Chondrocyte (in vitro differentiated cells): ENCODE measurements at places on chromosomes 5 and 9. TPM values are rescaled to one million over a fixed set of nuclear protein-coding genes. Genes with fewer than 3 reads are reported as not detected.

Gene CXXC5
- 144 to 193 TPM (median 145 TPM) in 3 replicates for total RNA-seq

DNA sequence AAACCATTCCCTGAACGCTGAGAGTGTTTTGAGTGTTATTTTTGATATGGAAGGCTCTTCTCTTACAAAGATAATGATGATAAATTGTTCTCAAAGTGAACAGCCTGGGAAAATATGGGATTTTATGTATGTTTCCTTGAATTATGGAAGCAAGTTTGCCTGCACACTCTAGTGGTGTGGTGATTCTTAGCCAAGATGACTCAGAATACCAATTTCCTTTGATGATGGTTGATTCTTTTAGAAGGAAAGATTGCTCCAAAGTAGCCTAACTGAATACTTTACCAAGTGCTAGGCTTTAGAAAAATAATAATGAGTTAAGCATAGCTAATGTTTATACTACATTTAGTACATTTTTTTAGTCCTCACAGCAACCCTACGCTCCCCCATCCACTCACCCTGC, 243.4 kb downstream of the EBF1 start:
- no peak overlapping the region for H3K4me3 ChIP-seq
- H3K4me1 ChIP-seq, result peaks cover 65% of the 10 kb centered on the region
- DNase-seq, result no peak
- H3K36me3 ChIP-seq, result no peaks in the 10 kb centered on the region

GRCh38 chr9:36935768-36936497, 98.1 kb downstream of the PAX5 start:
- DNase-seq, result no peak
- no peaks in the 10 kb centered on the region for H3K4me1 ChIP-seq
- no peak overlapping the region for H3K4me3 ChIP-seq
- H3K27ac ChIP-seq, result no peak overlapping the region
- H3K36me3 ChIP-seq, result peaks cover 2% of the 10 kb centered on the region
- peaks cover 36% of the 10 kb centered on the region for H3K27me3 ChIP-seq

DNA sequence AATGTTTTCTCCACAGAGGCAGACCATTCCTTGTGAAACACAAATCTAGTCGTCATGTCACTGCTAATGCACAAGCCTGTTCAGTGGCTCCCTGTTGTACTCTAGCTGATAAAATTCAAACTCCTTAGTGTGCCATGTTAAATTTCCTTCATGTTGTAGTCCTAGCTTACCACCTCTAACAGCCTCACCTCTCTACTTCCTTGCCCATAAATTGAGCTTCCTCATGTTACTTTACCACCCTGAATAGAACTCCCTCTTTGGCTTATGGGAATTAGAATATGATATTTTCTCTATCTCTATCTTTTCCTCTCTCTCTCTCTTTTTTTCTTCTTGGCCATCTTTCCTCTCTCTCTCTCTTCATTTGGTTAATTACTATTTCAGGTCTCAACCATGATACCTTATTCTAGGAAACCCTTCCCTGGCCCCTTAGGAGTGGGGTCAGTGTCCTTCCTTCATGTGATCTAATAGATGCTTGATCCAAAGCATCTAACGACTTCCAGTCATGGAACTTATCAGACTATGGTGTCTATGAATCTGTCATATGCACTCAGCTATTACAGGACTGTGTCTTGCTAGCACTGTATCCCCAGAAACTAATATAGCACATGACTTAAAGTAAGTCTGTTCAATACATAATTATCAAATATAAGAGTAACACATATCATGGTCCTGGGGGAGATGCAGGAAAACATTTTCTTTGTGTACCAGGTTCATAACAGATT, 31.5 kb upstream of the ALDH1A1 start:
- no peak overlapping the region for H3K4me3 ChIP-seq
- H3K27ac ChIP-seq, result no peak overlapping the region
- no peaks in the 10 kb centered on the region for H3K36me3 ChIP-seq

DNA sequence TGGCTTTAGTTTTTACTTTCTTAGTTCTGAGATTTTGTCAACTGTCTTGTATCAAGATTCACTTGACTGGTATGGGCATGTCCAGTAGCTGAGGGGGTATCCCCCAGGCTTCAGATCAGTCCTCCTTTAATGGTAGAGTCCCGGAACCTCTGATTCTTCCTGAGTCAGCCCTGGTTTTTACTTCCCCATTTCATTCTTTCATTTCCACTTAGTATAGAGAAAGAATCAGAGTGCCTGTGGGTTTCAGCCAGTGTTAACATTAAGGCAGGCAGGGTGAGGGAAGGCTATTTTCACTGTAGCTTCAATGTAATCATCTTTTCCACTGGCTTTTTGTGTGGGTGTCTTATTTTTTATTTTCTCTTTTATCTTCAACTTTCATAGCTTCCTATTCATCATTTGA, 8.3 kb upstream of the COMMD10 start:
- no peaks in the 10 kb centered on the region for H3K36me3 ChIP-seq
- no peak overlapping the region for H3K4me3 ChIP-seq
- no peaks in the 10 kb centered on the region for H3K27me3 ChIP-seq
- no peak overlapping the region for H3K27ac ChIP-seq

GRCh38 chr9:35791297-35791921, at the start of gene NPR2:
NPR2 (plus strand) TSS chr9:35791591; CDS start chr9:35792409, 818 bp downstream.
- H3K36me3 ChIP-seq, result no peaks in the 10 kb centered on the region
- H3K4me3 ChIP-seq, result peak within 1 kb of the TSS; percentile 74
- peak within 1 kb of the TSS; percentile 79 for H3K27ac ChIP-seq
- peaks cover 45% of the 10 kb centered on the region for H3K4me1 ChIP-seq
- DNase-seq, result no peak

GRCh38 chr9:113139225-113139829, 11.5 kb upstream of the SLC31A2 start:
- no peak overlapping the region for H3K4me3 ChIP-seq
- peaks cover 18% of the 10 kb centered on the region for H3K27me3 ChIP-seq
- no peak overlapping the region for H3K27ac ChIP-seq
- H3K4me1 ChIP-seq, result no peaks in the 10 kb centered on the region
- H3K36me3 ChIP-seq, result peaks cover 3% of the 10 kb centered on the region

Gene IL13
- not detected in 3 replicates for total RNA-seq

Gene C9orf57
- not detected in 3 replicates for total RNA-seq

Gene HTR4
- total RNA-seq, result not detected in 3 replicates

Gene SLCO6A1
- 0.82 to 1.8 TPM (median 1.1 TPM) in 3 replicates for total RNA-seq

Gene PCDHGB5
- total RNA-seq, result 1.0 to 1.6 TPM (median 1.1 TPM) in 3 replicates

Gene LIFR
- total RNA-seq, result 5.9 to 7.5 TPM (median 6.6 TPM) in 3 replicates

Gene ADAMTS2
- 17.9 to 93.2 TPM (median 91.2 TPM) in 3 replicates for total RNA-seq

Gene DCTN4
- total RNA-seq, result 50.5 to 54.8 TPM (median 50.8 TPM) in 3 replicates

DNA sequence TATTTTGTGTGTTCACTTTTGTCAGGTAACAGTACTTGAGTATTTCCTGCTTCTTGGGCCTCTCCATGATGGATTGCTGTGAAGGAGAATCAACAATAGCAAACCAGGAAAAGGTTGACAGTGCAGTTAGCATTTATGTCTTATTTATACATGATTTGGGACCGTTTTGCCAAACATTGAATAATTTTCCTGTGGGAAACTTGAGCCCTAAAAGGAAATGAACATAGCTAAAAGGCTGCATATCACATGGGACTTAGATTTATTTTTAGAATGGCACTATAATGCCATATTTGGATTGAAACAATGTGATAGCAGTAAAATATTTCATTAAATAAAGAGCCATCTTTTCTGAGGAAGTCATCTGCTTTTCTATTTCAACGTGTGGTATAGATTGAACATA, 15.3 kb downstream of the GPR21 start:
- H3K27me3 ChIP-seq, result no peaks in the 10 kb centered on the region
- H3K27ac ChIP-seq, result peak overlapping the region; percentile 91
- no peak overlapping the region for H3K4me3 ChIP-seq

Gene SH3RF2
- total RNA-seq, result 0.33 to 0.42 TPM (median 0.39 TPM) in 3 replicates

GRCh38 chr5:76867038-76867437, 17.2 kb downstream of the S100Z start:
- no peak overlapping the region for H3K4me3 ChIP-seq
- no peaks in the 10 kb centered on the region for H3K36me3 ChIP-seq

Gene PPP3R2
- total RNA-seq, result not detected in 3 replicates

Gene SLC28A3
- 0.15 to 0.35 TPM in 2 of 3 replicates, not detected in the other for total RNA-seq

- H3K4me3 ChIP-seq, result no peak overlapping the region
- no peak for DNase-seq
- peaks cover 7% of the 10 kb centered on the region for H3K36me3 ChIP-seq
- no peaks in the 10 kb centered on the region for H3K27me3 ChIP-seq
These were observed 114.5 kb downstream of the PALM2AKAP2 start for GRCh38 chr9:109894473-109894872.

DNA sequence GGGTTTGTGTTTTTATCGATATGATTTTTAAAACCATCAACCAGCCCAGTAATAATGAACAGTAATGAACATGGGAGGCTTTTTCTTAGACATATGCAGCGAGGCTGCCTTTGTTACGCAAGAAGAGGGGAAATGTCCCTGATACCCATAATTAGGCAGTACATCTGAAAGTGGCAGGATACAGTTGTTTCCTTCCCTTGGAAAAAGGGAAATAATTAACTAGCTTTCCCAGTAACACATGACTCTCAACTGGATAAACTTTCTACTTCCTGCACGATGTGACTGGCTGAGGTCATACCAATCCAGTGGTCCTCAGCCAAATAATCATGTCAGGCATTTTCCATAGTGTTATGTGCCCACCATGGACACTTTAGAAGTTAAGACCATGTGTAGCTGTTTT, 431.6 kb upstream of the C9orf72 start:
- peaks cover 3% of the 10 kb centered on the region for H3K4me1 ChIP-seq
- DNase-seq, result no peak
- no peaks in the 10 kb centered on the region for H3K36me3 ChIP-seq
- no peak overlapping the region for H3K4me3 ChIP-seq
- peaks cover 2% of the 10 kb centered on the region for H3K27me3 ChIP-seq
- H3K27ac ChIP-seq, result no peak overlapping the region

DNA sequence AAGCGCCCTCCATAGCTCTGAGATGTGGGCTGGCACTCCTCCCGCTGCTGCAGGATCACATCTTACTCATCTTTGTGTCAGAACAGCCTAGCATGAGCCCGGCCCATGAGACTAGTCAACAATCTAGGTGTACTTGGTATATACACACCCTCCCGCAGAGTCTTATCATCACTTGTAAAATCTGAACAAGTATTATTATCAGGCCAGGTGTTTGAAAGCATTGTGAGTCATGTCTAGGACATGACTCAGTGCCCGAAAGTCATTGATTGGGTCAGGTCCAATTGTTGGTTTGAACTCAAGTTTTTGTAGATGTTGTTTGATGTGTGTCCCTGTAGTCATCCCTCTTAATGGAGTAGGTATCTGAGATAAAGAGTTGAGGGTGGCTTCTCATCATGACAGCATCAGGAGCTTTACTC, 108.7 kb downstream of the CFAP90 start:
- no peak for DNase-seq
- peaks cover 13% of the 10 kb centered on the region for H3K27me3 ChIP-seq
- H3K36me3 ChIP-seq, result no peaks in the 10 kb centered on the region

Gene SLC36A1
- total RNA-seq, result 49.7 to 67.8 TPM (median 50.0 TPM) in 3 replicates

Gene GRIA1
- 0.55 to 13.9 TPM (median 0.77 TPM) in 3 replicates for total RNA-seq

GRCh38 chr5:63697811-63698210, 264.4 kb downstream of the HTR1A start:
- H3K27me3 ChIP-seq, result no peaks in the 10 kb centered on the region
- DNase-seq, result no peak
- H3K4me1 ChIP-seq, result no peaks in the 10 kb centered on the region

GRCh38 chr9:127904561-127905003, 5.2 kb upstream of the ST6GALNAC6 start:
- no peak for DNase-seq
- H3K36me3 ChIP-seq, result peaks cover 1% of the 10 kb centered on the region
- no peaks in the 10 kb centered on the region for H3K27me3 ChIP-seq
- H3K4me3 ChIP-seq, result no peak overlapping the region
- H3K27ac ChIP-seq, result peak overlapping the region; percentile 61
- H3K4me1 ChIP-seq, result peaks cover 32% of the 10 kb centered on the region

- H3K27me3 ChIP-seq, result peaks cover 15% of the 10 kb centered on the region
- no peaks in the 10 kb centered on the region for H3K4me1 ChIP-seq
- H3K27ac ChIP-seq, result no peak overlapping the region
- H3K36me3 ChIP-seq, result no peaks in the 10 kb centered on the region
These were observed 73.4 kb downstream of the GABBR2 start for GRCh38 chr9:98635374-98635773.

- no peaks in the 10 kb centered on the region for H3K27me3 ChIP-seq
- no peak overlapping the region for H3K4me3 ChIP-seq
- no peak overlapping the region for H3K27ac ChIP-seq
- no peak for DNase-seq
These were observed 50.8 kb downstream of the SAXO1 start for GRCh38 chr9:18982262-18982620.

GRCh38 chr5:153891394-153891793, 147.3 kb downstream of the FAM114A2 start:
- no peak for DNase-seq
- H3K27me3 ChIP-seq, result no peaks in the 10 kb centered on the region
- H3K36me3 ChIP-seq, result no peaks in the 10 kb centered on the region
- H3K27ac ChIP-seq, result no peak overlapping the region
- H3K4me3 ChIP-seq, result no peak overlapping the region
- peaks cover 24% of the 10 kb centered on the region for H3K4me1 ChIP-seq

DNA sequence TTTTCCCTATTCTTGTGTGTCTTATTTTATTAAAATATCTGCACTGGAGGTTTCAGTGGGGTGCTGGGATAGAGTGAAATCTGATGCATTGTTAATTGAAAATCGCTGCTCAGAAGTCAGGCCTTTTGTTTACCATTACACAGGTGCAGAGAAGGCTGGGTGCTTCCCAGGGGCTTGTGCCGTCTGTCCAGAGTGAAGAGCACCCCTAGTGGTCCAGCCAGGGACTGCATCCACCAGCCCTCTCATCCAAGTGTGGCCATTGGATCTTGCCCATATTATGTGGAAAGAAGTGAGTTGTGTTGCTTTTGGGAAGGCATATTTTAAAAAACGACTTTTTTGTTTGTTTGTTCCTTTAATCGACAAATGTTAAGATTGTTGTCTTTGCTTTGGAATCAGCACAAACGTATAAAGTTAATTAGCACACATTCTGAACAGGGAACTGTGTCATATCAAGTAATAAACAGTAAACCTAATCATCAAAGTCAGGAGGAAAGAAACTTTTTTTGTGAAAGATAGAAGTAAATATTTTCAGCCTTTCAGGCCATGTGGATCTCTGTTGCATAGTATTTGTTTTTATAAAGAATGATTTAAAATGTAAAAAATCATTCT, 315.6 kb downstream of the MTRR start:
- no peak for DNase-seq
- peaks cover 11% of the 10 kb centered on the region for H3K4me1 ChIP-seq
- no peak overlapping the region for H3K4me3 ChIP-seq
- peaks cover 9% of the 10 kb centered on the region for H3K27me3 ChIP-seq
- no peaks in the 10 kb centered on the region for H3K36me3 ChIP-seq

DNA sequence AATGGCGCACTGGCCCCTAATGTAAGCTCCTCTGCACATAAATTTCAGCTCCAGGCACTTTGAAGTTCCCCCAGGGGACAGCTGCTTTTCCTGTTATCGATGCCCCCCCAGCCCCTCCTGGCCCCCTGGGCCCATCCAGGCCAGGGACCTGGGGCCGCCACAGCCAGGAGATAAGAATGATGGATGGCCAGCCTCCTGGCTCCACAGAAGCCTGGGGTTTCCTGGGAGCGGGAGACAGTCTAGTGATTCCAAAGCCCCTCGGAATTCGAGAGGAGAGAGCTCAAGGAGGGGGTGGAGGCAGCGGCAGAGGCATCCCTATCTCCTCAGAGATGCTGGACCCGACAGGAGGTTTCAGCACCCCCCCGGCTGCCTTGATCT, 98.4 kb upstream of the HAND1 start:
- no peak overlapping the region for H3K27ac ChIP-seq
- no peaks in the 10 kb centered on the region for H3K4me1 ChIP-seq
- DNase-seq, result no peak
- H3K4me3 ChIP-seq, result no peak overlapping the region

Gene HSPA5
- total RNA-seq, result 176 to 369 TPM (median 362 TPM) in 3 replicates
